ENCODE measurements at places on chromosomes 5 and 9.

GRCh38 chr5:177596775-177597238 lies 3.1 kb upstream of the B4GALT7 start:
- DNase-seq: no peak

DNA sequence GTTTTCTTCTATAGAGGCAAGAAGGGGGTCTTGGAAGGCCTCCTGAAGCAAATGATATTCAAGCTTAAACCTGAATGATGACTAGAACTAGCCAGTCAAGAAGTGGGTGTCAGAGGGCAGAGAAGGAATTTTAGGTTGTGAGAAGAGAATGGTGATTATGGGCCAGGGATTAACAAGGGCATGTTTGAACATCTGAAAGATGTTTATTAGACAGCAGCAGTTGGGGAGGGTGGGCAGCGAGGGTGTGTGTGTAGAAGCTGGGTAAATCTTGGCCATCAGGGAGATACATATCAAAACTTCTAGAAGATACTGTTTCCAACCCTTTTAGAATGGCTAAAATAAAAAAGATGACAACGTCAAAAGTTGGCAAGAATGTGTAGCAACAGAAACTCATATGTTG lies 54.5 kb downstream of the MAN2A1 start:
- no peak for DNase-seq

DNA sequence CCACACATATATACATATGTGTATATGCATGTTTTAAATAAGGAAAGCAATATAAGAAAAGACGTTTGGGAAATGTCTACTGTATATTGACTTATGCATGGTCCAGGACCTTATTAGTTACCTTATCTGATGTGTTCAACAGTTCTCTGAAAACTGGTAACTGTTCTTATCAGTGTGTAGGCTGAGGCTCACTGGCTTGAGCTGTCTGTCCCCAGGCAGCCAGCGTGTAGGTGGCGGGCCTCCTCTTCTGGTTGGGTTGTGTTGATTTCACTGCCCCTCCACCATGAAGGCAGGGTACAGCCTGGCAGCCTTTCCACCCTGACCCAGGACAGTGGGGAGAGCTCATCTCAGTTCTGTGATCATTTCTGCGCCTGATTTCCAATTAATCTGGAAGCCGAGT lies 38.7 kb upstream of the SEMA4D start:
- DNase-seq: no peak

GRCh38 chr5:136087961-136088871 lies 44.4 kb upstream of the SMAD5 start:
- DNase-seq: no peak

- DNase-seq: no peak
Observed at GRCh38 chr5:58025809-58026208, 434.1 kb downstream of the PLK2 start.

DNA sequence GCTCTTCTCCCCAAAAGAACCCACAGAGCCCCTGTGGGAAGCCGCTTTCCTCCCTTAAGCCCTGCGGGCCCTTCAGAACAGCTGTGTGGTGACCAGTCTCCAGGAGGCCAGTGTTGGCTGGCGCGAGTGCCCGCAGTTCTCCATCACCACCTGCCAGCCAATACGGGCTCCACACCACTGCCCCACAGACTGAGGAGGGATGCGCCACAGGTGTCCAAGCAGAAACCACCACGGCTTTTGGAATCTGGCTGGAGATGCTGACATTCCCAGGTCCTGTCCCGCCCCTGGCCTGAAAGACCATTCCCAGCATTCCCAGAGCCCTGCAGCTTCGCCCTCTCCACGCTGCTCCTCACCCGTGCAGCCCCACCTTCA lies 12.8 kb downstream of the CCNI2 start:
- DNase-seq: no peak

DNA sequence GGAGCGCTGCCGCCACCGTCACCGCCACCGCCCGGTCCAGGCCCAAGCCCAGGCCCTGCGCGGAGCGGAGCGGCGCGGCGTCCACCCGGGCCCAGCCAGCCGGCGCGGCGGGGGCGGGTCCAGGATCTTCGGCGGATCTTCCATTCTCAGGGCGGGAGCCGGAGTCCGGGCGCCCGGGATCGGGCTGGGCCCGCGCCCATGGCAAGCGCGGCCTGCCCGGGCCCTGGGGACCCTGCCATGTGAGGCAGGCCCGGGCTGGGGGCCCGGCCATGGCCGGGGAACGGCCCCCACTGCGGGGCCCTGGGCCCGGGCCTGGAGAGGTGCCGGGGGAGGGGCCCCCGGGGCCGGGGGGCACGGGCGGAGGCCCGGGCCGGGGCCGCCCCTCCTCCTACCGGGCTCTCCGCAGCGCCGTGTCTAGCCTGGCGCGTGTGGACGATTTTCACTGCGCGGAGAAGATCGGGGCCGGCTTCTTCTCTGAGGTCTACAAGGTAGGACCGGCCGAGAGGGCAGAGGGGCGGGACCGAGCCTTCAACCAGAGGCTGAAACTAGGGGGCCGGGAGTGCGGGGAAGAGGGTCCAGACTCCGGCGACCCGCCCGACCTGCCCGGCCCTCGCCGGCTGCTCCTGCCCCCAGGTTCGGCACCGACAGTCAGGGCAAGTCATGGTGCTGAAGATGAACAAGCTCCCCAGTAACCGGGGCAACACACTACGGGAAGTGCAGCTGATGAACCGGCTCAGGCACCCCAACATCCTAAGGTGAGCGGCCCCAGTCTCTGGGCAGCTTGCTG lies 482 bp downstream of the TESK1 start:
- no peak for DNase-seq

DNA sequence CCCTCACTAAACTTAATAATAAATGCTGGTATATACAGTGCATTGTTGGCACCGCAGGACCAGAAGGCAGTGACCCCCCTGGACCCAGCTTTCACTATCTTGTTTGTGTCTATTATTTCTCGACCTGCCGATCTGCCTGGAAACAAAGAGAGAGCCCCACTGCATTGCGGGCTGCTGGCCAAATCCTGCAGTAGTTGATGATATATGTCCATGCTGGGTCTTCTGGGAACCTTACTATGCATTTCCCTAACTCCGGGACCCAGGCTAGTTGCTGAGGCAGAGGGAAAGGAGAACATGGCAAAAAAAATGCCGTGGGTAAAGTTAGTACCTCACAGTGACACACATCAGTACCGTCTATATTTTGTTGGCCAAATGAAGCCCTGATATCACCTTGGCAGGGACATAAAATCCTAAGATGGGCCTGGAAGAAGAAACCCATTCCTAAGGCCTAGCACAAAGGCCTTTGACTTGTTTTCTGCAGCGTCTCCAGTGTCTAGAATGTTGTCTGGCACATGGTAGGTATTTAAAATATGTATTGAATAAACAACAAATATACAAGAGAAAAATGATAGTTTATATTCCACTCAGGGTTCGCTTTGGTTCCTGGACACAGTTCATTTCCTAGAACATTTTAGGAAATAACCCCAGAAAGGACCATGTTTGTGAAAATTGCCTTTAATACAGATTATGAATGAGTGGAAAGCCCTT lies 46.1 kb downstream of the NMUR2 start:
- no peak for DNase-seq

DNA sequence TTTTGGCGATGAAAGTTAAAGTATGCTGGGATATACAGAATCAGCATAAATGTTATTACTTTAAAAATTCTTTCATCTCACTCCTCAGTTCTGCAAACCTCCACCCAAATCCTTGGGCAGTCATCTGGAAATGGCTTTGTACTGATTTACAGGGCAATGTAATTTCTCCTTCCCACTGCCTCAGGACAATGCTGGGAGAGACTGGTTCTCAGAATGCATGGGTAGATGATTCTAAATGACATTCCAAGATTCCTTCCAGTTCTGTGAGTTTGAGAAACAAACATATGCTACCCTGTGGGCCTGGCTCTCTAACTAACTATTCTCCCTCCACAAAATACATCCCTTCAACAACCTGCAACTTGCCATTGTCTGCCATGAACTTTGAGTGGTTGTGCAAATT lies 7.5 kb upstream of the PSAT1 start:
- DNase-seq: no peak

DNA sequence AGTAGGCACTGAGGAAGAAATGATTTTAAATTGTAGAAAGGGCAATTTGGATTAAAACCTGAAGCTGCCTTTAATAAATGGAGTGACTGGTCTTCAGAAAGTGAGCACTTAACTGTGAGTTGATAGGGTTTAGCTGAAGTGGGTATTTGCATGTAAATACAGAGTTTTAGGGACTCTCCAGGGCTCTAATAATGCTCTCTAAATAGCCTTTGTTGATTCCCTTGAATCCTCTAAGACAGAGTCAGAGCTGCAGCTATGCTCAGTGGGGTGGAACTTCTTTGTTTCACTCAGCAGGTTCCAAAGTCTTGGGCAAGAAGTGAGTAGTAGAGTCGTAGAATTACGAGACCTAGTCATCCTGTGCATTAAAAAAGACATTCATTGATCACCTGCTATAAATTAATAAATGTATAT lies 21.4 kb downstream of the GLRA1 start:
- no peak for DNase-seq

DNA sequence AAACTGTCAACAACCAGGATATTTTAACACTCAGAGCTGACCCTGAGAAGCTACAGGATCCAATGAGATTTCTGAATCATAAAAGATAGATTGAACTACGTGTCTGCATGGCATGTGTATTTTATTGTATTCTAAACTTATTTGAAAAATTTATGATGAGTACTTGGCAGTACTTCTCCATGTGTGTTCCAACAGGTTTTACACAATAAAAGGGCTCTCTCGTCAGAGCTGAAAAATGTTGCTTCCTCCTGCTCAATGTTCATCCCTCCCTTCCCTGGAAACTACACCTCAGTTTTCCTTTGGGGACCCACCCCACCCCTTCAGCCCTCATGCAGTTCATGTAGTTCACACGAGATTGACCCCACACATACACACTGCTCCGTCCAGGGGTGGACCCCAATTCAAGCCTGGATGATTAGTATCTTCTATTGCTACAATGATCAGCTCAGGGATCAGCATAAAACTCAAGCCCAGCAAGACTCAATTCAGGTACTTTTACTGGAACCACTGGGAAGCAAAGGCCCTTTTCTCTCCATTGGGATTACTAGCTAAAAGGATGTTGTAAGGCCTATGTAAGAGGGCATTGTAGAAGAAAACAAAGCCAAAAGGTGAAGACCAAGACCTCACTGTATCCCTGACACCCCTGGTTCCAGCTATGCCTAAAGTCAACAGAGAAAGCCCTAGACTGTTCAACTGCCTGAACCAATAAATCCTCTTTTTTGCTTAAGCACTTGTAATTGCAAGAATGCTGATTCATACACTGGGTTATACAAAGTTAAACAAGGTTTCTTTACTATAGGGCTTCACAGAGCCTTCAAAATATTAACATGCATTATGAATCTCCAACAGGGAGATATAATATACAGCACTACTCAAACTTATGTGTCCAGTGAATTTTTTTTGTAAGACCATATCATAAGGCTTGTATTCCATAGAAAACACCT lies 112.6 kb downstream of the SAXO1 start:
- no peak for DNase-seq

GRCh38 chr5:180399401-180400215 lies 46.5 kb upstream of the GFPT2 start:
- DNase-seq: no peak

DNA sequence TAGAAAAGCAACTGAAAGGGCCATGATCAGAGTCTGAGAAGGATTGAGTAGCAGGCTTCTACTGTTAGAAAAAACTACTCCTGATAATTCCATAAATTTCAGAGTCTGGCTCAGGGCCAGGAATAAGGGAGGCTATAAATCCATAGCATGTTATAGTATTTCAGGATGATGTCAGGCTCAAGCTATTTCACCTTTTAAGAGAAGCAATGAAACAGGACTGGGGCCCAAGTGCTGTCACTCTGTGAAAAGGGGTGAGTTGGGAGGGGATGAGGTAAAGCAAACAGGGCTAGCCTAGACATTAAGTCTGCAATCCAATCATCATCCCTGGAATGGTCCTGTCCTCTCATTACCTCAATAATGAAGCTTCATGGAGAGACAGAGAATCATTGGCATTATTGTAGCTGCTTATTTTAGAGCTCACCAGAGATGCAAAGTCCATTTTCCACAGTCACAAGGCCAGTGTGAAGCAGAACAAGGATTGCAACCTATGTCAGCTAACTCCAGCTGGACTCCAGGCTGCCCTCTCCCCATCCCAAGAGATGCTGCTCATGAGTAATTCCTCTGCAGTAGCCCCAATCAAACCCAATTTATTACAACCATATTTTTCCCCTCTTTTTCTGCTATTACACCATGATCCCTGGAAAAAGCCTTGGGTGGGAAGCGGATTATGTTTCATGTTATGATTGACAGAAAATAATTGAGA lies 56.0 kb downstream of the PAPPA start:
- no peak for DNase-seq

GRCh38 chr9:1869843-1870242 lies 145.3 kb upstream of the SMARCA2 start:
- DNase-seq: no peak

- no peak for DNase-seq
Observed at GRCh38 chr5:98599016-98599415, 174.4 kb upstream of the RGMB start.

- DNase-seq: no peak
Observed at GRCh38 chr5:1702318-1702717, 97.3 kb downstream of the MRPL36 start.

DNA sequence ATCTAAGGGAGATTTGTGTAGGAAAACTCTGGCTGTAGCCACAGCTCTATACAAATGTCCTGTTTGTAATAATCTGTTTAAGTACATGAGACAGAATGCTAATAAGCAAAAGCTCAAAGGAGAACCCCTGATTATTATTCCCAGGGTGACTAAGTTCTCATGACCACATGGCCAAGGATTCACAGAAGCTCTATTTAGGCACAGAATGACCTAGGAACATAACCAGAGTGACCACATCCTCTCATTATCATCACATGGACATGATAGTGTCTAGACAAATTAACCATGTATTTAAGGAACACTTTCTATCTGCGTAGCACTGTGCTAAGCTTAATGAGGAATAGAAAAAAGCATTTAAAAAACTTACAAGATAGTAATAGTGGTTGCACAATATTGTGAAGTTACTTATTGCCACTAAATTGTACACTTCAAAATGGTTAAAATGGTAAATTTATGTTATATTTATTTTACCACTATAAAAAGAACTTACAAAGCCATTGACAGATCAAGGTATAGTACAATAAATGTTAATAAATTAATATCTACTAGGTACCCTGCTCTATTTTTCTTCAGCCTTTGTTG lies 56.3 kb downstream of the STX17 start:
- no peak for DNase-seq

DNA sequence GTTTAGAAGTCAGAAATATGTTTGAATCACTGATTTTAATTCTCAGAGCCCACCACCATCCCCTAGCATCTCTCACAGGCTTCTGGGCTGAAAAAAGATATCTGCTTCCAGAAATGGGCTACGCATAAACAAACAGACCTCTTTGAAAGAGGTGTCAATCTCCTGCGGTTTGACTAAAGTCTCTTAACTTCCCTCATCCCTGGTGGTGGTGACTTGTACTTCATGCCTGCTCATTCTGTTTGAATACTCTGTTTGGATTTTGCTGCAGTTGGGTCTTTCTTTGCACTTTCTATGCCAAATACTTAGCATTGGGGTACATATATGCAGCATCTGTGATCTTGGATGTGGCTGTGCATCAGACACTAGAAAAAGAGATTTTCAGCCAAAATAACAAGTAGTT lies 157.2 kb upstream of the ATP10B start:
- no peak for DNase-seq

DNA sequence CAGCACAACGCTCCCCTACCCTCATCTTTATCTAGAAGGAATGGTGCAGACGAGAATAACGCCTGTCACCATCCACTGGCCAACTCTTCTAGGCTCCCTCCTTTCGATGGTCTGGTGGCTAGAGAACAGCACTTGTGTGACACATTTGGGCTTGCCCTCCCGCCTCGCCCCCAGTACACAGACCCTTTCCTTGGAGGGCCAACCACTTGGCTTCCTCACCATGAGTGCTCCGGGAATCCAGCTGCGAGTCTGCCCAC lies 1.4 kb downstream of the GNAQ start:
- peak; percentile 58 for DNase-seq

Measured in Kasumi-1 (cell line).